ENCODE measurements at places on chromosomes 1 and 21.

- no peak for DNase-seq
Measured at GRCh38 chr1:89600451-89601224, 32.3 kb upstream of the LRRC8C start.

- no peak for DNase-seq
Measured at GRCh38 chr21:44434568-44434925, 20.8 kb upstream of the LRRC3 start.

- DNase-seq: no peak
Measured at GRCh38 chr1:154599658-154600057, 8.3 kb downstream of the ADAR start.

GRCh38 chr1:221439747-221440501, 302.0 kb downstream of the DUSP10 start:
- peak; percentile 84 for DNase-seq

GRCh38 chr1:214018386-214019268, 30.9 kb downstream of the PROX1 start:
- no peak for DNase-seq

GRCh38 chr1:25553749-25554429, 10.5 kb downstream of the LDLRAP1 start:
- DNase-seq: no peak

- DNase-seq: no peak
Measured at GRCh38 chr1:77139389-77139788, 79.8 kb downstream of the PIGK start.

GRCh38 chr1:29519788-29520110, 283.4 kb downstream of the PTPRU start:
- no peak for DNase-seq

DNA sequence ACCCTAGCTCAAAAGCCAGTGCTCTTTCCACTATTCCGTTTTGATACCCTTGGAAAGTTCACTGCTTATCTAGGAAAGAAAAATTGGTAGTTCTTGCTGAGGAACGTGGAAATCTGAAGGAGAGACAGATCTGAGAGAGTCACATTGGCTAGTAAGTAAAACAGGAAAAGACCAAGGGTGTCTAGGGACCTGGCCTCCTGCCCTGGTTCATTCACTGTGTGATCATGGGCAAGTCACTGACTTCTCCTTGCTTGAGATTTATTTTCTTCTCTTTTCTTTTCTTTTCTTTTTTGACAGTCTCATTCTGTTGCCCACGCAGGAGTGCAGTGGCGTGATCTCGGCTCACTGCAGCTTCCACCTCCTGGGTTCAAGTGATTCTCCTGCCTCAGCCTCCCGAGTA, 90.8 kb downstream of the NFIA start:
- DNase-seq: no peak

DNA sequence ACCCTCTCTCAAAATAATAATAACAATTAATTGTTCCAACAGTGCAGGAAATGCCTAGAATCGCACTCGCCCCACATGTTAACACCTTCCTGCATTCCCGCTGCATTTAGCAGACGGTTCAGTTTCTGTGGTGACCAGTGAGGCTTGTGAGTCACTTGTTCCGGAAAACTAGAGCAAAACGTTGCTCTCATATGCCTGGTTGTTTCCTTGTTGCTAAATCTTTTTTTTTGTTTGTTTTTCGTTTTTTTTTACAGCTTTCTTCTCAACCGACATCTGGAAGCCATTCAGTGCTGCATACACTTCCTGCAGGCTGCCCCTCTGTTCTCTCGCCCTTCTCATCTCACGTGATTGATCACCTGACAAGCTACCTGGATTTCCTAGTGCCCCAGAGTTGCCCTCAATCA, 56.9 kb upstream of the TMPRSS2 start:
- peak; percentile 59 for DNase-seq

DNA sequence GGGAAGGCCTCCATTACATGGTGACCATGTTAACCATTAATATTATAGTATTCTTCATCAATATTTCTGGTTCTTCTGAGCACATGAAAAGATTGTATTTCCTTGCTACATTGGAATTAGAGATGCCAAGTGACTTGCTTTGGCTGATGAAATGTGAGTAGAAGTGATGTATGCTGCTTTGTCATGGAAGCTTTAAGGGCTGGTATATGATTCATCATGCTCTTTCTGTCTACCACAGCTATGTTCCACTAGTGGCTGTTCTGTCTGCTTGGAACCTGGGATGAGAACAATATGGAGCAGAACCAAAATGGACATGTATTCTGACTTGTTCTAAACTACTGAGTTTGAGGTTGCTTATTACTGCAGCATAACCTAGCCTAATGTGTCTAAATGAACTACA, 163.3 kb downstream of the TM2D1 start:
- DNase-seq: peak; percentile 55

DNA sequence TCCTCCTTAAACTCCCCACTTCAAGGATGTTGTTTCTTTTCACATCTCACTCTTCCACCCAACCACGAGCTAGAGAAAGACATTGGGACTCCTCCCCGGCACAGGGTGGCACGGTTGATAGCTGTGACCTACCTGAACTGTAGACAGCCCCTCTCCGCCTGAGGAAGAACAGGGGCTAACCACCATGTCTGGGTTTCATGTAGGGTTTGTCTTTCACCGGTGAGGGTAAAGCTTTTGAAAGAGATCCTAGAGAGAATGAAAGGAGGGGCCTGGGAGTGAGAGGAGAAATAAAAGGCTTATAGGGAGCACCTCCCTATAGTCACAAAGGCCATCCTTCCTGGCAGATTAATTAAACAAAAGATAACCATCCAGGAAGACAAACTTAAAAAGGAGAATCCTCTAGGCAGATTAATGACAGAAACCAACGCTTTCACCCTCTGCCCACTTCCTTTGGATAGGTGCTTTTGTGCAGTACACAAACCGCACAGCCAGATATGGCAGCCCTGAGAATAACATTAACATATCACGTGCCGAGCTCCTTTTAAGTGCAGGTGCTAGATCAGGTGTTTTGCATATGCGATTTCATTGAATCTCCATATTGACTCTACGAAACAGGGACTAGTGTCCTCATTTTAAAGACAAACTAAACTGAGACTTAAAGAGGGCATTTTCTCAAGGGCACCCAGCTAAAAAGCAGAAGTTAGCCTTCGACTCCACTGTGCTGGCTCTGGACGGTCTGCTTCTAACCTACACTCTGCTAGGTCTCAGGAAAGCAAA, 178.1 kb upstream of the RUNX1 start:
- DNase-seq: no peak

All from fibroblast of gingiva (primary cell).